ENCODE measurements at places on chromosomes 4 and X. TPM values are rescaled to one million over a fixed set of nuclear protein-coding genes. Genes with fewer than 3 reads are reported as not detected.

- DNase-seq, result no peak
Observed at GRCh38 chr4:138852681-138853080, 162.9 kb upstream of the NOCT start.

The F11 gene
- not detected for total RNA-seq

DNA sequence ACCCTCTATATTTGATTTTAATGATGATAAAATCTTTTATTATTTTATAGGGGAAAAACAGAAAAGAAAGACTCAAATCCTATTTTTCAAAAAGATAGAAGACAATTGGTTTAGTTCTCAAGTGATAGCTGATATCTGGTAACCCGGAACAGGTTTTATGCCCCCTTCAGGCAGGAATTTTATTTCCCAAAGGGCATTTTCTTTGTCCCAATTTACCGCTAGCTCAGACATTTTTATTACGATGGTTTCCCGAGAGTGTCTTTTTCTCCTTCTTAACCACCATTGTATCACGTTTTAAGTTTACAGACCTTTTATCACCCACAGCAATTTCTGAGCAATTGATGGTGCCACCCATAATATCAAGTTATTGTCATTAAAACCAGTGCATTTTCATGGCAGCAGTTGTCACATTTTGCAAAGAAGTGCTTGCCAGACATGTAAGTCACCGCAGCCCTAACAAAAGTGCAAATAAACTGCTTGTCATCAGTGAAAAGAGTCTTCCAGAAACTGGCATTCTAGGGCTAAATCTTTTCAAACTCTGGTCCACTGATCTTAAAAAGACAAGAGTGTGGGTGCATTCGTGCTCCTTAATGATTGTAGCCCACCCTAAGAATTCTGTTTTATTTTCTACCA lies 204.8 kb upstream of the VCX start:
- no peak for DNase-seq

DNA sequence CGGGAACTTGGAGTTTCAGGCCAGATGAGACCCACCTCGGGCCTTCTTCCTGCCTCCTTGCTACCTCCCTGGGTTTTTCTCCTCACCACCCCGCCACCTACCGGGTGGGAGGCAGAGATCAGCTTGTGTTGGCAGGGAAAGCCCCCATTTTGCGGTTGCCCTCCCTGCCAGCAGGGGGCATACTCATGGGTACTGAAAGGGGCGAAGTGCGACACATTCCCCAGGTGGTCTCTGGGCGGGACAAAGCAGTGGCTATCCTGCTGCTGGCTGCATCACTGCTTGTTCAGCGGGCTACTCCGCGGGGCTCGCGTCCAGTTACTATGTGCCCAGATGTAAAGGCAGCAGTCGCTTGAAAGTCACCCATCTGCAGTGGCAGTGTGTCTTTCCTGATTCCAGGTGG lies 330.3 kb downstream of the PDHA2 start:
- no peak for DNase-seq

- no peak for DNase-seq
Observed at GRCh38 chrX:30612250-30612655, 34.7 kb upstream of the TASL start.

The TSPAN6 gene
- 9.5 TPM for total RNA-seq

DNA sequence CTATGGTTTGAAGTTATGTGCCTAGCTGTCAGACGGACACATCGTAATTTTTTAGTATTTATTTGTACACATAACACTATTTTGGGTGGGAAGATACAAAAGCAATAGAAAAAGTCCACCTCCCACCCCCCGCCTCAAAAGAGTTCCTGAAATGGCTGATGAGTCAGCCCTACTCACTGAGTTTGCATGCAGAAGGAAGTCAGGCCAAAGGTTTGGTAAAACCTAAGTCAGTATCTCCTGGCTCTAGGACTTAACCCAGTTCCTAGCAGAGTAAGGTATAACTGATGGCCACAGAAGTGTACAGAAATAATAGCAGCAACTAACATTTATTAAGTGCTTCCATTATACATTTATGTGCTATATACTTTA lies 2.9 kb upstream of the KLHL2 start:
- DNase-seq, result no peak

The ABCD1 gene
- total RNA-seq, result 31.6 TPM

The TCEANC gene
- total RNA-seq, result 0.53 TPM

- DNase-seq, result no peak
Observed at GRCh38 chr4:125268068-125268755, 46.5 kb upstream of the FAT4 start.

The GASK1B gene
- 16.1 TPM for total RNA-seq

The OTC gene
- not detected for total RNA-seq
